Right cardiac atrium (tissue), 5 donors: ENCODE measurements at places on chromosomes 5 and 9.
A peak's percentile ranks its signal among the peaks of the same experiment; 100 is the strongest.

GRCh38 chr5:79008362-79008761 lies 23.3 kb upstream of the ARSB start:
- DNase-seq: no peak

GRCh38 chr5:91219803-91220371 lies 163.2 kb downstream of the ARRDC3 start:
- DNase-seq: peak; percentile 62

- peak; percentile 67 for DNase-seq
These were observed 244.3 kb downstream of the PDE4D start for GRCh38 chr5:59648949-59649921.

DNA sequence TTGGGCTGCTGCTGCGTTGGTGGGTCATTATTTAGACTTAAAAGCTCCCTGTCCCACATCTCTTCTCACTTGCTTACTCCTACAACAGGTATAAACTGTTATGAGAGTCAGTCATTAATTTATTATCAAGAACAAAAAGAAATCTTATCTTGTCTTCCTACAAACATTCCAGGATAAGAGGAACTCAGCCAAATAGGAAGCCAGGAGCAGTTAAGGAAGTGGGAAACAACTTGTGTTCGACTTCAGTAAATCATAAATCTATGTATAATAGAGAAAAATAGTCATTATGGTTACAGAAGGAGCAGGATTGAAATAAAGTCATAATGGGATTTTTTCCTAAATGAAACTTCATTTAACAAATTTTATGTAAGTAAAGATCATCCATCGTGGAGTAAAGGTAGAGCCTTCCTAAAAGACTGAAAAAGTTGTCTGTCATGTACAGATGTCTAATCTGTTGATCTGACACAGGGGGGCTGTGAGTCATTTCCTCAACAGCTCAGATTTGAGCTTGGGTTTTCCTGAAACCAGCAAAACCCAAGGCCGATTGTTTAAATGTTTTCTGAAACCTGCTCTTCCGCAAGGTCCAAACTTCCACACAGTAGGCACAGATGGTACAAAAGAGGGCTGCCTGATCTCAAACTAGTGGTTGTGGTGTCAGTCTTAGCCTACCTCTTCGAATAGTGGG lies 25.3 kb upstream of the LRRTM2 start:
- no peak for DNase-seq

GRCh38 chr9:85258823-85259370 lies 482.9 kb downstream of the AGTPBP1 start:
- DNase-seq: peak; percentile 74

GRCh38 chr9:4517274-4517673 lies 27.0 kb downstream of the SLC1A1 start:
- no peak for DNase-seq

GRCh38 chr5:140673187-140673976 lies at the start of gene DND1:
DND1 (minus strand) TSS chr5:140673576; CDS start chr5:140673542, 34 bp downstream.
- no peak for DNase-seq

- no peak for DNase-seq
These were observed 145.4 kb upstream of the RAD23B start for GRCh38 chr9:107137495-107138202.

- DNase-seq: no peak
These were observed 57.4 kb upstream of the PRSS3 start for GRCh38 chr9:33737811-33738606.

GRCh38 chr5:71907608-71908145 lies 188.6 kb downstream of the CARTPT start:
- DNase-seq: no peak

DNA sequence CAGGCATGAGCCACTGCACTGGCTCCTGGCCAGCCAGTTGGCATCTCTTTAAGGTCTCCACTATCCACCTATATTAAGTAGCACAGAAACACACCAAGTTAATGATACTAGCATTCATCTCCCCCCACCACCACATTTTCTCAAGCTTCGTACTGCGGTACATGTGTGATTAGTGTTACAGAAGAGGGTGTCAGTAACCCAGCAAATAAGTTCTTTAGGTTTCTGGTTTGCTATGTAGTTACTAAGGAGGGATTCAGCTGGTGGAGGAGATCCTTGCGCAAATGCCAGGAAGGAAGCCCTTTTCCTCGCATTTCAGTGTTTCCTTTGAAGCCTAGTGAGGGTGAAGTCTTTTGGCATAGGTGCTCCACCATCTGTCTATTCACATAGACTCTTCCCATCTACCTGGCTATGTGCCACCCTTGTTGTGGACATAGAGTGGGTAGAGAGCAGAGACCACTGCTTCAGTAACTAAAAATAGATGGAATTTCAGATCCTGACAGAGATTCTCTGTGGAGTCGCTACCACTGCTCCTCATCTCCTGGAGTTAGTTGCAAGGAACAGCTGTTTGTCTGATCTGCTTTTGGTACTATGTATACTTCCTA lies 16.7 kb downstream of the UBE2D2 start:
- DNase-seq: no peak

- no peak for DNase-seq
These were observed 50.3 kb downstream of the AP3S1 start for GRCh38 chr5:115892021-115892420.

DNA sequence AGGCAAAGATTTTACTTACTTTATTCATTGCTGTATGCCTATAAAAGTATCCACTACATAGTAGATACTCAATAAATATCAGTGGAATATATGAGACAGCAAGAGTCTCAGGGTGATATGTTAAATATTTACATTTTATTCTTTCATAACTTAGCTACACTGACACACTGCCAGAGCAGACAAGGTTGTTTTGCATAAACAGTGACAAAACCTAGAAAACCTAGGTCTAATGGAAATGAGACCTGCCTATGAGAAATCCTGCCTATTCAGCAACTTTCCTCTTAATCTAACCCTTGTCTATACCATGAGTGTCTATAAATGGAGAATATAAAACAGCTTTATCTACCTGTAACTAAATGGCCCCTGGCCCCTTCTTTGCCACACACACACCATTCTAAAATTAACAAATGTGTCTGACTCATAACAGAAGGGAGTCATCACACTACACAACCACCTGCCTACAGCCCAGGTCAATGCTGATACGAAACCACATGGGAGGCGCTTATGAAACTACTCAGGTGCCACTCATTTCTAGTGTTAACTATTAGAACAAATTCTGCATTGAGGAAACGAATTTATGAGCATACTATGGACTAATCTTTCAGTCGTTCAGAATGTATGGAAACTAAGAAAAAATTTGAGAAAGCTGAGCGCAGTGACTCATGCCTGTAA lies 60.3 kb downstream of the UBAP2 start:
- DNase-seq: no peak

GRCh38 chr5:96743065-96743768 lies 64.5 kb downstream of the ERAP1 start:
- DNase-seq: peak; percentile 39

- DNase-seq: no peak
These were observed 49.2 kb upstream of the SMIM32 start for GRCh38 chr5:136242136-136242535.

- no peak for DNase-seq
These were observed 50.2 kb downstream of the NIM1K start for GRCh38 chr5:43242196-43242595.

GRCh38 chr5:33032271-33033070 lies 321.4 kb downstream of the NPR3 start:
- DNase-seq: peak; percentile 44

DNA sequence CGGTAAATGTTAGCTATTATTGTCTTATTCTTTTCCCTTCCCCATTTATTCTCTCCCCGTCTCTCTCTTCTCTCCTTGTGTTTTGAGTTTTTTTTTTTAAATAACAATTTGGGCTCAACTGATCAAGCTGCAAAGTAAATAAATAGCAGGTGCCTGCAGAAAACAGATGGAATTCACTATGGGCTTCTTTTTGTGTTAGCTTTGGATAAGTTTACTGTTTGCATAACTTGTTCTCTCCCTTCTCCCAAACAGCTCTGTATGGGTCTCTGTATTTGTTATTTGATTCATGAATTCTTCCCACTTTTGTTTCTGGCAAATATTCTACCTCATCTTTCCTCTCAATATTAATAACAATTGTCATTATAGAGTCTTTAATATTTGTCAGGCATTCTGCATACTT lies 111.8 kb upstream of the ASTN2 start:
- no peak for DNase-seq

- no peak for DNase-seq
These were observed 261.8 kb downstream of the EBF1 start for GRCh38 chr5:158837908-158838307.

GRCh38 chr9:119091074-119091473 lies 278.2 kb downstream of the BRINP1 start:
- DNase-seq: no peak

- no peak for DNase-seq
These were observed 59.5 kb downstream of the RPS6 start for GRCh38 chr9:19320495-19320894.

- no peak for DNase-seq
These were observed 99.5 kb upstream of the MSX2 start for GRCh38 chr5:174624733-174625522.

DNA sequence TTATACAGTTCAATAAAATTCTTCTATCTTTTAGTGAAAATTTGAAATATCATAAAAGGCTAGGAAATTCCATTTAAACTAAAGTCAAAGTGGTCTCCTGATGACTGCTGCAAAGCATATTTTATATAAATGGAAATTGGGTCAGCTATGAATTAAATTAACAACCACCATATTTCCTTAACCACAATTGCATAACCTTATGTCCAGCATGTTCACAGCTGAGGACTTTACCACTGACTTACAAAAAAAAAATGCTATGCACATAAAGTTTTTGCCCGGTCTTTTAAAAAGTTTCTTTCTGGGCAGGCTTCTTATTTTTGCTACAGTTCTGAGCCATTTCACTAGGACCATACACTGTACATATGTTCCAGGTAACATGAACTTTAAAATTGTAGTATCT lies 208.6 kb upstream of the RGMB start:
- no peak for DNase-seq

DNA sequence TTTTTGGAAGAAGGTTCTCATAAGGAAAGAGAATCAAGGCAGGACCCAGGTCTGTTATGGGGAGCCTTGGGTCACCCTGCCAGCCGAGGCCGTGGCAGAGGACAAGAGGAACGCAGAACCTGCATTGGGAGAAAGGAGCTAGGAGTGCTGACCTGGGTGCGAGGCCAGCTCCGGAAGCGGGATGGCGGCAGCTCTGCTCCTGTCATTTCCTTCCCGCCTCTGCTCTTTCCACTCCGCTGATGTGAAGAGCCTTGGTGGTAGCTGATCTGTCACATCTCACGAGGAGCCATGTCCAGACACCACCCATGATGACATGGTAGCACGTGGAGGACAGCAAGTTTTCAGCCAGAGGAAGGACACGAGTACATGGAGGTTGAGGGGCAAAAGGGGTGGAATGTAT lies 109.5 kb upstream of the COL5A1 start:
- no peak for DNase-seq

DNA sequence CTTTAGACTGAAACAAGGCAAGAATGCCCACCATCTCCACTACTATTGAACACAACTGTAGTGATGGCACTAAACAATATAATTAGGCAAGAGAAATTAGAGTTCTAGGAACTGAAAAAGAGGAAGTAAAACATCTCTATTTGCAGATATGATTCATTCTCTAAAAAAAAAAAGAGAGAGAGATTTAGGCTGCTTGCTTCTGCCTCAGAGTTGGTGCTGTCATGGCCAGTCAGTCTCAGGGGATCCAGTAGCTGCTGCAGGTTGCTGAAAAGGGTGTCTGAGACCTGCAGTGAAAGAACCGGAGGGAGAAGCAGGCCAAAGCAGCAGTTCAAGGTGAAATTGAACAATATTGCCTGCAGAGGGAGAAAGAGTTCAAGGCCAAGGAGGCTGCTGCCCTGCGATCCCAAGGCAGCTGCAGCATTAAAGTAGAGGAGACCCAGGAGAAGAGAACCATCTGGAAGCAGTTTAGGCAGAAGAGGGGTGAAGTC lies 72.5 kb downstream of the AP3B1 start:
- no peak for DNase-seq

GRCh38 chr5:74672215-74672877 lies 12.7 kb upstream of the HEXB start:
- DNase-seq: no peak

DNA sequence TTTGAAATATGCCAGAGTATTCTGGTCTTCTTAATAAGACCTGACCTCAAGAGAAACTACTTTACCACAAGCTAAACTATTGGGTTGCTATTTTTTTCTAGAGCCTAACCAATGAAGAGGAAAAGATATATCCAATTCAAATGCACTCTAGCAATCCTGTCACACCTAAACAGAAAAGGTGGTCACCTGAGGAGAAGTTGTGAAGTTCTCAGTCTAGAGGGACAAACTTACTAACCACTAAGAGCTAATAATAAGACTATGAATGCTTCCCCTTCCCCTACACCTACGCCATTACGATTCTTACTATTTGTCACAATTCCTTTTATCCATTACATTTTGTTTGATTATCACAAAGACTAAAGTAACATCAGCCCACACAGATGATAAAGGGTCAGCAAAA lies 29.7 kb downstream of the RLN2 start:
- no peak for DNase-seq

- peak; percentile 82 for DNase-seq
These were observed 427 bp downstream of the PCYOX1L start for GRCh38 chr5:149358294-149358651.

DNA sequence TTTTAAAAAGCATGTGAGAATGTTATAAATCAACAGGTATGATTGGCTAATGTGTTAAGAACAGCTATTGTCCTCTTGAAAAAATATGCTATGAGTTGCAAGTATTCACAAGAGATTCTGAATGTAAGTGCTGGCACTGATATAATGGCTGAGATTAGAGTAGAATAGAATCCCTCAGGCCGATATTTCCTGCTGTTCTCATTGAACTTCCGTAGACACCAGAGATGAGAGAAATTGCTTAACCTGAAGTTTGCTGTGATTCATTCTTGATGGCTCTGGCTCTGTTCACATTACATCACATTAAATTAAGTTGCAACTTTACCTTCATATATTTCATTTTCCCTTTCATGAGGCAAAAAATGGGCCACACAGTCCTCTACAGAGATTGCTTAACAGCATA lies 114.5 kb downstream of the BAAT start:
- DNase-seq: no peak

- DNase-seq: no peak
These were observed 388.9 kb upstream of the SGCD start for GRCh38 chr5:155938051-155938450.

- DNase-seq: peak; percentile 89
These were observed 92.1 kb downstream of the DAB2IP start for GRCh38 chr9:121743441-121744001.

DNA sequence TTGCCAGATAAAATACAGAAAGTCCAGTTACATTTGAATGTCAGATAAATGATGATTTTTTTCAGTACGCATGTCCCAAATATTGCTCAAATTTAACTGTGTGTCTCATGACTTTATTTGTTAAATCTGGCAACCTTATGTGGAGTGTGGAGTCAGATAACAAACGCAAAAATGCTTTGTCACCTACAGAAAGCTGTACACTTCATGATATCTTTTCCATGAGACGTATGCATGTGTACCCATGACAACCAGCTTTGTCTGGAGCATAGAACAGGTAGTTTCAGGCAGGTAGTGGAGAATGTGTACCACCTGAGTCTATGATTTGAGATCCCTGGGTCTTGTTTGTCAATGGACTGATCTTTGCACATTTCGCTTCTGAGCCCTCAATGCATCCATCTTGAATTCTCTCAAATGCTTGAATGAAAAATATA lies 105.5 kb upstream of the CPEB4 start:
- no peak for DNase-seq

DNA sequence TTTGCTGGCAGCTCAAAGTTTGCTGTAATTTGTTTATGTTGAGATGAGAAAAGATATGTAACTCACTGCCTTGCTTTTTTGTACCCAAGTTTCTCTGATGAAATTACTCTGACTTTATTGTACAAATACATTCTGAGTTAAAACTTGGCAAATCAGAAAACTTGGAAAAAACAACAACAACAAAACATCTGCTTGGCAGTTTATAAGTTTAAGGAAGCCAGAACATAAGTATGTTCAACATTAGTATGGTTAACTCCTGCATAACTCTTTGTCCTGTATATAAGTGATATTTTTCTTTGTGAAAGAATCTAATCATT lies 233.1 kb downstream of the MAST4 start:
- DNase-seq: no peak
